ENCODE measurements at places on chromosomes 7 and 10. TPM values are rescaled to one million over a fixed set of nuclear protein-coding genes. Genes with fewer than 3 reads are reported as not detected.

DNA sequence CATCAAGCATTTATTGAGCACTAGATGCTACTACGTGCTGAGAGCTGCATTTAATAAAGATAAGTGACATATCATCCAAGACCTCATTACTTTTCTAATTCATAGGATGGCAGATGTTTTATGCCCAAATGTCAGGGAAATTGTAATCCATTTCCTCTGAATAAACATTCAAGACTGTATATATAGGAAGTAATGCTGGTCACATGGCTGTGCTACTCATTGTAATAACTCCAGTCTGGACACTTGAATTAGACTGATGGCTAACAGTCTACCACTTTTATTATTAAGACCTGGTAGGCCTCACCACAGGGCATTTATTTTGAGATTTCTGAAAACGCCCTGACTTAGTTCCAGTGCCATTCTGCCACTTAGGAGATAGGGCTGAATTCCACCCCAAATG is 36.6 kb downstream of the PIK3AP1 start:
- DNase-seq, result no peak

GRCh38 chr10:60986791-60987190 is 42.8 kb upstream of the RHOBTB1 start:
- DNase-seq, result no peak

- DNase-seq, result no peak
Measured at GRCh38 chr7:129827467-129827990, 125.2 kb downstream of the UBE2H start.

The IFIT3 gene
- 16.8 TPM for total RNA-seq

GRCh38 chr10:90816466-90816865 is 41.4 kb downstream of the HTR7 start:
- no peak for DNase-seq

DNA sequence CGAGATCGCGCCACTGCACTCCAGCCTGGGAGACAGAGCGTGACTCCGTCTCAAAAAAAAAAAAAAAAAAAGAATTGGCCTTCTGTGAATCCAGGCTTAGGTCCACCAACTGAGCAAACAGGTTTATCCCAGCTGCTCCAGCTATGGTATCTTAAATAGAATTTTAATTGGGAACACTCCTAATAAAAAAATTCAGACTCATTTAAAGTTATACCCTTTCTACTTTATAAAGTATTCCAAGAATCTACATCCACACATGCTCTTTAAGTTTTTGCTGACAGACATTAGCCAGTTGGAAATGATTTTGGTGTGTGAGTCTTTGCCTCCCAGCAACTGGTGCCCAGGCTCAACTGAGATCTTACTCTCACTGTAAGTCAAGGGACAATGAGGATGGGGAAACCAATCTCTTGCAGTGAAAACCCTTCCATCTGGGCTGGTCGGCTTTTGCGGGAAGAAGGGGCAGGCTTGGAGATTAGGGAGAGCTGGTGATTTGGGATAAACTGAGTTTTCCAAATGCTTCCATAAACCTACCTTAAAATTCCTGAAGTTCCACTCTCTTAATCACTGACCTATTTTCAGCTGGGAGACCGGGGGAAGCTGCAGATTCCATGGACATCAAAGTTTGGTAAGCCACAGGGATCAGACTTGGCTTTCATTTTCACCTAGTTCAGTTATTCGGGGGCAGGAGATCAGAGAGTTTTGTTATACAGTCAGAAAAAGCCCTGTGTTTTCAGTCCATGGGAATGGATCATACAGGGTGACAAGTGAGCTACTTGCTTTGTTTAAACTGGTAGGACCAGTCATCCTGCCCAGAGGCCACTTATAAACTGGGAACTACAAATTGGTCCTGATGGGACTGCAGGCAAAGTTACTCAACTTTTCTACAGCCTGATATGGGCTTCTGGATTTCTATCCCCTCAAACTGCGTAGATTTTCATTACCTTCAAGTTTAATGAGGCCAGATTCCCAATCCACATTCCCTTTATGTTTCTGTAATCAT is 89.3 kb upstream of the ZNF746 start:
- DNase-seq, result no peak

DNA sequence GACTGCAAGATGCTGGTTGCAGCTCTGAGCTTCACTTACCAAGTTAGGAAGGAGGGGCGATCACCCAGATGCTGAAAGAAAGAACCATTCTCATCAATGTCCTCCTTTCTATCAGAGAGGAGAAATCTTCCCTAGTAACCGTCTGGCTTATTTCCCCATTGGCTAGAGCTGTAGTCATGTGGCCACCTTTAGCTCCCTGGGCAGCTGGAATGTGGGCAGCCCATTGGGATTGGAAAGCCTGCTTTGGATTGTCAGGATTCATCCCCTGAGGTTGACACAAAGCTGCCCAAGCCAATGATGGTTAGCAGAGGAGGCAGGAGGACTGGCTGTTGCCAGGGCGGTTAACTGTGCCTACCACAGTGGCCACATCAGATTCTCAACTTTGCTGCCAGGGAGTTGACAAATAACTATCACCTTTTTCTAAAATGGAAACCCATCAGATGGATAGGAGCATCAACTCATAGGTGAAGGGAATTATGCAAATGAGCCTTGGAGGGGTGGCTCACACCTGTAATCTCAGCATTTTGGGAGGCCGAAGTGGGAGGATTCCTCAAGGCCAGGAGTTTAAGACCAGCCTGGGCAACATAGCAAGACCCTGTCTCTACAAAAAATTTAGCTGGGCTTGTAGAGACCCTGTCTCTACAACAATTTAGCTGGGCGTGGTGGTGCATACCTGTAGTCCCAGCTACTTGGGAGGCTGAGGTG is 206.4 kb upstream of the GALNT17 start:
- no peak for DNase-seq

GRCh38 chr7:44224080-44224973 is 23.5 kb downstream of the YKT6 start:
- peak; percentile 3 for DNase-seq

DNA sequence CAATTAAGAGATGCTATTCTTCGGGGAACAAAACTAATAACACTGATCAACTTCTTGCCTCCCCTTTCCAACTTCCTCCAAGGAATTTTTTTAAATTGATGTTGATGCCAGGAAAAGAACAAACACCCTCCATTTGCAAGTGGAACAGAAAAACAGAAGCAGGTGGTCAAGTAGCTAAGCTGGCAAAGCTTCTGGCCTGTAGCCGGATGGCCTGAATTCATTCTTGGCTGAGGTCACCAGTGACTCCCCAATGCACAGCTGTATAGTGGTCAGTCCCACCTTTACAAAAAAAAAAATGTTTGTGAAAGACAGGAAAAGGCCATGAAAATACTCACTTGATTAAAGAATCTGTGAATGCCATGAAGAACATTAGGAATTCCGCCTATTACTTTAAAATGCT is 39.1 kb downstream of the DOCK4 start:
- DNase-seq, result no peak

Measured in endothelial cell (in vitro differentiated cells).